ENCODE measurements at places on chromosomes 4 and X.
A peak's percentile ranks its signal among the peaks of the same experiment; 100 is the strongest.

DNA sequence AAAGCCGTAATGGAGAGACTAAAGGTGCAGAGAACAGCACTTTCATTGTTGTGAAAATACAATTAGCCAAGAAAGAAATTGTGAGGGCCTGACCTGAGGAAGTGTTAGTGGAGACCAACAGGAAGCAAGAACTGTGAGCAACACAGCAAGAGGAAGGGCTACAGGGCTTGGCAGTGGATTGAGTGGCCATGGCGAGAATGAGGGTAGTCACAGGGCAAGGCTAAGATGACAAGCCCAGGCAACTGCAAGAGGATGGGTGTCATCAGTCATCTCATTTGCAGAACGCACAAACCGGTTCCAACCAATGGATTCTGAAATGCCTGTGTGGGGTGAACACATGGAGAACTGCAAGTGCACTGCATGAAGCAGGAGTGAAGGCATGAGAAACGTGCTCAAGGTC lies 3.6 kb downstream of the SLC10A6 start:
- no peak for DNase-seq

GRCh38 chr4:20430259-20430941 lies 178.7 kb downstream of the SLIT2 start:
- DNase-seq, result peak; percentile 48

GRCh38 chr4:65550500-65550899 lies 119.8 kb downstream of the EPHA5 start:
- DNase-seq, result no peak

DNA sequence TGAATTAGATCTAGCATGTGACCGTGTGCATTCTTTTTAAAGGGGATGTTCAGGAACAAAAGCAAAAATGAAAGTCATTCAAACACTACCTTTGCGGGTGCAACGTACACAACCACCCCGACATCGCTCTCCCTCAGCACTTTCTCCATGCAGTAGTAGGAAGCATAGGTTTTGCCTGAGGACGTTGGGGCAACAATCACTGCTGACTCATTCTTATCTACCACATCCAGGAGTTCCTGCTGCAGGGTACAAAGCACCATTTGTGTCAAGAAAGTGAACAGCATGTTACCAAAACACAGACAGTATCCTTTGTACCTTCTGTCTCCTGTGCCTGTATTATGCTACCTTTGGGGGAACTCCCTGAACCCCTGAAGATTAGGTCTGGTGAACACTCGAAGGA lies 58.6 kb downstream of the DDX60L start:
- peak; percentile 51 for DNase-seq

GRCh38 chr4:94722748-94723147 lies 35.0 kb upstream of the BMPR1B start:
- DNase-seq, result no peak

DNA sequence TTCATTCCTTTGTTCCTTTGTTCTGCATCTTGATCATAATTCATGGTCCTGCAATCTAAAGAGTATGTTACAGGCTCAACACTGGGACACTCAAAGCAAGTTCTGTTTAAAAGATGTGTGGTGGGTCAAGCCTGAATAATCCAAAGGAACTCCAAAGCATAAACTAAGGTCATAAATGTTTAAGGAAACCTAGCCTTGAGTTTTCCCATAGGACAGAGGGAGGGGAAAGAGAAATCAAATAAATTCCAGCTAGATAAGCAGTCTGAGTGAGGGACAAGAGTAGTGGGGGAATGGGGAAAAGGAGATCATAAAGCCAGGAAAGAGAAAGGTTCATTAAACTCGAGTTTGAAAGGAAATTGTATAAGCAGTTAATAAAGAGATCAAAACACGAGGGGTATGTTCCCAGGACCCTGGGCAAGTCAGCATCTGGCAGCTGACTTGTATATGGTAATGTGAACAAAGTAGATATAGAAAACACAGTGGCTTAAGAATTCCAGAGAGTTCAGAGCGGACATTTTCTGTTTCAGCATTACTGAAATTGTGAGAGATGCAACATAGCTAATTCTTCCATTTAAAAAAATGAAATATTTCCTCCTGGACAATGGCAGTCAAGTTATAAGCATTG lies 125.8 kb upstream of the EDNRA start:
- no peak for DNase-seq

GRCh38 chr4:182653596-182653995 lies 263.6 kb downstream of the DCTD start:
- DNase-seq, result no peak

- no peak for DNase-seq
Observed at GRCh38 chrX:49117581-49117980, 6.0 kb downstream of the GPKOW start.

GRCh38 chrX:85375333-85375738 lies 4.1 kb downstream of the POF1B start:
- DNase-seq, result no peak

- DNase-seq, result no peak
Observed at GRCh38 chrX:68878977-68879645, 50.3 kb downstream of the EFNB1 start.

DNA sequence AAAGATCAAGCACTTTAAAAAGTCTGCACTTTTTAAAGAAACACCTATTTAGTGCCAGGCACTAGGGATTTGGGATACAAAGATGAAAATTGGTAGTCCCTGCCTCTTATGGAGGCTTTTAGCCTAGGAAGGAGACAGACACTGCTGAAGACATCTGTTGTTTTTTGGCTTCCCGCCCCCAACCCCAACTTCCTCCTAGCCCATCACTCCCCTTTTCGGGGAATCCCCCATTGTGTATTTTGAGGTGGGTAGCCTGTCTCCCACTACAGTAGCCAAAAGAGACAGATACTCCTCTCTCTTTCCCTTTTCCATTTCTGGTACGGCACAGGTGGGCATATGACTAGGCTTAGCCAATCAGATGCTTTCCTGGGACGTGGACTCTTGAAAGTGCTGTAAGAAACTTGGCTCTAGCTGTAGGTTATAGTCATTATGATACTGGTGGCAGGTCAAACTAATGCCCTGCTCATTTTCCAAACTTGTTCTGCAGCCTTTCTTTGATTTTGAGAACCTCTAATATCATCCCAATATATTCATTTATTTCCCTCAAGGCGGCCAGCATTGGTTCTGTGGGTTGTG lies 194.6 kb upstream of the RBPJ start:
- no peak for DNase-seq

DNA sequence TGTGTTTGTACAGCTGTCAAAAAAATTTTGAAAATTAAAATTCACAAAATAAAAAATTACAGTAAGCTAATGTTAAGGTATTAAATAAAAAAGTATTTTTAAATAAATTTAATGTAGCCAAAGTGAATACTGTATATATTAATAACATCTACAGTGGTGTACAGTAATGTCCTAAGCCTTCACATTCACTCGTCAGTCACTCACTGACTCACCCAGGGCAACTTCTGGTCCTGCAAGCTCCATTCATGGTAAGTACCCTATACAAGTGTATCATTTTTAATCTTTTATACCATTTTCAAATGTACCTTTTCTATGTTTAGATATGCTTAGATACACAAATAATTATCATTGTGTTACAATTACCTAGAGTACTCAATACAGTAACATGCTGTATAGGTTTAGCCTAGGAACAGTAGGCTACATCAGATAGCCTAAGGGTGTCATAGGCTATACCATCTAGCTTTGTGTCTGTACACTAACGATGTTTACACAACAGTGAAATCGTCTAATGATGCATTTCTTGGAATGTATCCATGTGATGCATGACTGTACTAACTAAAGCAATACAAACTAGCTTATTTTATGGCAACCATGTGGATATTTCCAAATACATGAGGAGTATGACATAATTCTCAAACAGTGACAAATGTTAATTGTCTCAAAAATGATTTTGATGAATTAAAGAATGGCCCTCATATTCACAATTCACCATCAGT lies 13.7 kb downstream of the DDX60 start:
- DNase-seq, result peak; percentile 98

GRCh38 chr4:140309124-140309870 lies 64.1 kb upstream of the SCOC start:
- peak; percentile 44 for DNase-seq

DNA sequence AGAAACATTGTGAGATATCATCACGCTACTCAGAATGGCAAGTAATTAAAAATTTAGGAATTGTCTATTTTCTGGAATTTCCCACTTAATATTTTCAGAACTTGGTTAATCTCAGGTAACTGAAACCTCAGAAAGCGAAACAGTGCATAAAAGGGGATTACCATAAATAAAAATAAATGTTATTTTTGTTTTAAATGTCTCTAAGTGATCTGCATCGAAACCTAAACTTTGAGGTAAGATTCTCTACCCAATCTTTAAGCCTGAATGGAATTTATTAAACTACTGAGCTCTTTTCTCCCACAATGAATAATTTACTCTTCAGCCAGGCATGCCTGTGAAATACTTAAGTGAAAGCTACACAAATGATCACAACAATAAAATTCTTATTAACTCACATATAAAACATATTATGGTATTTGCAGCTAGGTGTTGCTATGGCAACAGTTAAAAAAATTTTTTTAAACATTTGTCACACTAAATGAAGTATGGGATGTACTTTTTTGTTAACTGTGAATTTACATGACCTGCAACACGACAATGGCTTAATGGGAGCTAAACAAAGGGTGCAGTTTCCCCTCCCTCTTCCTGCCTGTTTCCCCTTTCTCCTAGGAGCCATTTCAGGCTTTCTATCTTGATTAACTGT lies 220.2 kb upstream of the PRPS2 start:
- no peak for DNase-seq

- no peak for DNase-seq
Observed at GRCh38 chrX:125622899-125623298, 303.2 kb downstream of the TEX13C start.

GRCh38 chr4:55742655-55743202 lies 76.9 kb upstream of the EXOC1L start:
- DNase-seq, result peak; percentile 28

DNA sequence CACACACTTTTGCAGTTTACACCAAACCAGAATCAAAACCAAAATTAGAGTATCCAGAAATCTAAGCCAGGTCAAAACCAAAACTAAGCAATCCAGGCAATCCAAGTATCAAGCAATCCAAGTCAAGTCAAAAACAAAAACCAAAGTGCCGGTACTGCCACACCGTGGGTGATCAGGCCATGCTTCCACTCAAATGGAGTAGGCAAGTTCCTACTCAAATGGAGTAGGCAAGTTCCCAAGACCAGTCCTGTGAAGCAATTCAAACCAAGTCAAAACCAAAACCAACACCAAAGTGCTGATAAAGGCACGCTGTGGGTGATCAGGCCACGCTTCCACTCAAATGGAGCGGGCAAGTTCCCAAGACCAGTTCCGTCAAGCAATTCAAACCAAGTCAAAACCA lies 31.3 kb downstream of the MID1 start:
- no peak for DNase-seq

GRCh38 chr4:36990128-36990872 lies 254.2 kb upstream of the NWD2 start:
- no peak for DNase-seq

GRCh38 chr4:54449999-54450398 lies 207.8 kb upstream of the KIT start:
- DNase-seq, result no peak

- DNase-seq, result peak; percentile 89
Observed at GRCh38 chr4:82833696-82834313, 35.2 kb upstream of the SCD5 start.

DNA sequence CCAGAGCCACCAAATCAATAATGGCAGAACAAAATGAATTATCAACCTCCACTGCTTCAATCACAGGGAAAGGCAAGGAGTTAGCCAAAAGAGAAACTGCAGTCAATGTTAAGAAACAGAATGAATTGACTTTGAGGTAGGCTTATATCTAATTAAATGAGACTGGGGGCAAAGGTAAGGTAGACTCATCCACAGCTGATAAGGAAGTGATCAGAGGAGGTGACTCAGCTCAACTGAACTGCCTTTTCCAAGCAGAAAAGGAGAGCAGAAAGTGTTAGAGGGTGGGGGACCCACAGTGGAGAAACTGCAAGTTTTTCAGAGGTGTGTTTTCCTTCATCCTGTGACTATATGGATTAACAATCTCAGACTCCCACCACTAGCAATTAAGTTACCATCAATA lies 345.8 kb upstream of the PPARGC1A start:
- DNase-seq, result no peak

DNA sequence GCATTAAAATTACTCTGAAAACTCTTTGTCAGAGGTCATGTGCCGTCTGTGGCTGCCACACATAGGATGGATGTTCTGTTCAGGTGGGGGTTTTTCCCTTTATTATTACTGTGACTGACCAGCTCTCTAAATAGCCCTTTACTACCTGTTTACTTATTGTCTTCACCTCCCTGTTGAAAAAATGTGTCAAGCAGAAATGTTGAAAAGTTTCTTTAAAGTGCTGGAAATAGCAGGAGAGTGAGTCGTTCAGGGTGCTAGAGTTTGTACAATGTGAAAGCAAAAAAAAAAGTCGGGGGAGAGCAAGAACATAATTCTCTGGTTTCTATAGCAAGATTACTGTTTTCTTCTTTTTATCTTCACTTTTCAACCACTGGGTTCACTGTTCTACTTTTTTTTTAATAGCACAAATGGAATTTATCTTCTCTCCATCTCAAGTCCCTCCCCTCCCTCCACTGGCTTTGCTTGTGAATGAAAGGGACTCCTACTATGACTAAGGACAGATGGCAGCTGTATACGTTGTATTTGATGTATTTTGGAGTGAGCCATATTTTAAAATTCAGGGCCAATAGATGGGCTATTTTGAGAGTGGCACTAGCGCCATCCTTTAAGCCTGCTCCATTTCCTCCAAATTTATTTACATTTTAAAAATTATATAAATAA lies 33.3 kb downstream of the ARX start:
- DNase-seq, result peak; percentile 4

All from HFFc6 (cell line).